RKO (cell line): ENCODE measurements at places on chromosomes 1 and 21.

DNA sequence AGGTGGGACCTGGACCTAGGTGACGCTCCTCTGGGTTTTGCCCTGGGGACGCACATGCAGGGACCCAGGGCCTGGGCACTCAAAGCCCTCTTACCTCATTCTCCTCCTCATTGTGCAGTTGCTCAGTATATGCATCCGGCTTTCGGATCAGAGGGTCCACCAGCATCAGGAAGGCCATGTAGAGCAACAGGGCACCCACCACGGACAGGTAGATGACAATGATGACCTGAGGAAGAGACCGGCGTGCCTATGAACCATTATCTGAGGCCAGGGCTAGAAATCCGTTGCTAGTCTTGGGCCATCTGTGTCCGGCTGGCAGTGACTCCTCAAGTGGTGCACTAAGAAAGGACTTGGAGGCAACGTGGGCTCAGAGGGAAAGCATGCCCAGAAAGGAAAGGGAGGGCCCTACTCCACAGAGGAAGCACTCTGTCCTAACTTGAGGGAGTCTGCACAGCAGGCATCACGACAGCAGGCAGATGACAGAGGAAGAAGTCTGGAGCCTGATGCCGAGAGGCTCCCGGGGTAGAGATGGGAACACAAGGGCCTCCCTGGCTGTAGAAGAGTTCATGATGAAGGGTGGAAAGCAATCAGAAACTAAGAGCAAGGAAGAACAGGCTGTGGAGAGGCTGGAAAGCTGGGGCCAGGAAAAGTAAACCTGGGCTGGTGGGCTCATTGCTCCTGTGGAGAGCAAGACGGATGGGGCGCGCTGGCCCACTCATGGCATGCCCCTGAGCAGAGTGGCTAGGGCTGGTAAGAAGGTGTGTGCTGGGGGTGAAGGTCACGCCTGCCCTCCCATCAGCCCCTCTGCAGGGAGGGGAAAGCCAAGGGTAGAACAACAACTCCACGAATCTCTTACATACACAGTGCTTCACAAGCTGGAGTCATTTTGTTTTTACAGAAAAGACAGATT is 10.3 kb downstream of the TMEM9 start:
- no peak for DNase-seq

DNA sequence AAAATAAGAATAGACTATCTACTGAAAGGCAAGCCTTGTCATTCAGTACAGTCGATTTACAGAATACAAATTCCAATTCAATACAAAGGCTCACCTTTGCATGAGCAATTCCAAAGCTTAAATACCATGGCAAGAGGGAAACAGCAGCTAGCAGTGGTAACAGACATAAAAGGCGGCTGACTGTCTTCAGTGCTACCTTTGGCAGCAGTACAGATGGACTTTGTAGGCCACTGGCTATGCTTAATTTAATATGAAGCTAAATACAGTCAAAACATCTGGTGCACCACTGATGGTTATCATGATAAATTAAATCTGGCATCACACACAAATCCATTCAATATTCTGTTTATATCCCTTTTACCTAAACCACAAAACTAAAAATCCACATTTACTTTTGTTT is 62.4 kb downstream of the RERE start:
- DNase-seq: no peak

GRCh38 chr1:234745276-234745675 is 135.3 kb upstream of the IRF2BP2 start:
- no peak for DNase-seq

DNA sequence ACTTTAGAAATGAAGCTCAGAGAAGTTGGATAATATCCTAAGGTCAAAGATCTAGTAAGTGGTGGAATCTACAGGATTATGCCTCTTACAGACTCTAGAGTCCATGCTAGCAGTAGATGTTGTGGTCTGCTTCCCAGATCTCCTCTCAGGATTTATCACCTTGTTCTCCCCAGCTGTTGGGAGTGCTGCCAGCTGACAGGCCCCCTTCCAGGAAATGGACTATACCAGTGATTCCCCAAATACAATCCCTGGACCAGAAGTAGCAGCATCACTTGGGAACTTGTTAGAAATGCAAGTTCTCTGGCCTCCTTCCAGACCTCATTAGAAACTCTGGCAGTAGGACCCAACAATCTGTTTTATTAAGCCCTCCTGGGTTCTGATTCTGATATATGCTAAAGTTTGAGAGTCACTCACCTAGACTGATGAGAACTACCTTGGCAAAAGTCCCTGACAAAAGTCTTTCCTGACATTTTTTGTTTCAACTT is 24.5 kb upstream of the NTNG1 start:
- DNase-seq: no peak

DNA sequence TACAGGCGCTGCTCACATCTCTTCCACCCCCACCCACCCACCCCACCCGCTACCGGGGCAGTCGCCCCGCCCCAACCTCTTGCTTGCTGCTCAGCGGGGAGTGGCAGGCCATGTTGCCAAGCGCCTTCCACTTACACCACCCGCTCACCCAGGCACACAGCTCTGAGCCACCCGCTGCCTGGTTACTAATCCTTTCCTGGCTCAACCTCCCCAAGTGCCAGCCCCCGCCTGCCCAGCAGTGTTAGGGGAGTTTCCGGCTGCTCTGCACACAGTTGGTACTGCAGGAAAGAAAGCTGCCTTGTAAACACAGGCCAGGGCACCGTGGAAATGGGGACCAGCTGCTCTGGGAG is 56.2 kb downstream of the LACTBL1 start:
- no peak for DNase-seq

DNA sequence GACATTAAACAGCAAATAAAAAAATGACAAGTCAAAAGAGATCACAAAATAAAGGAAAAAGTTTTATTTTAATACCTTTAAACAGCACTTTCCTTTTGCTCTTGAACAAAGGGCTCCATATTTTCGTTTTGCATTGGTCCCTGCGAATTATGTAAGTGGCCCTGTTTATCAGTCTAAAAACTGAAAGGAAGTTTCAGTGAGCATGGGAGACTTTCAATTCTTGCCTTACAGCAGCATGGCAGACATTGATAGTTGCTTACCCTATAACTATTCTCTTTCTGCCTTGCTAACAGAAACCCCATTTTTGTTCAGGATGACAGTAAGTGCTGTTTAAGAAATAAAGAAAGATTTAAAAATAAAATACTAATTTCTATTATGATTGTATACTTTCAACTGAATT is 5.2 kb upstream of the SH3GLB1 start:
- no peak for DNase-seq

GRCh38 chr1:113396585-113396984 is 6.3 kb downstream of the MAGI3 start:
- peak; percentile 78 for DNase-seq

GRCh38 chr1:50971748-50972305 is 1.8 kb downstream of the CDKN2C start:
- no peak for DNase-seq

DNA sequence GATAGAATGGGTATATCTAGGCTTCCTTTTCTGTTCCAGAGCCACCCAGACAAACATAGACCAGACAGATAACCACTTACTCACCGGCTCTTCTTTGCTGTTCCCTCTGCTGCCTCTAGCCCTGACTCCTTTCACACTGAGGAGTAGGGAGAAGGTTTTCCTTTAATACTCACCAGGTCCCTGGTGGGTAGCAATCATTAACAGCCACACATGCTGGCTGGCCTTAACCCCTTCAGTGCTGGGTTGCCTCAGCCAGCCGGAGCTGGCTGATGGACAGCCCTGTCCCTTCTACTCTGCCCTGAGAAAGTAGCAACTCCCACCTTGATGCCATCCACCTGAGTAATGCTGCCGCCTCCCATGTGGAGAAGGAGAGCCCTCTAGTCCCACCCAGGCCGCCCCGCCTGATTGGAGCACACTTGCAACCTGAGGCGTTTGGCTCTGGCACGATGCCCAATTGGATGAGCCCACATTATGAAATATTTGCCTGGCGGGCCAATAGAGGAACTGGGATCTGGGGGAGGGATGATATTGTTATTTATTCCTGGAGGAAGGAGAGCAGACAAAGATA is 71.6 kb downstream of the PLEKHA6 start:
- no peak for DNase-seq

DNA sequence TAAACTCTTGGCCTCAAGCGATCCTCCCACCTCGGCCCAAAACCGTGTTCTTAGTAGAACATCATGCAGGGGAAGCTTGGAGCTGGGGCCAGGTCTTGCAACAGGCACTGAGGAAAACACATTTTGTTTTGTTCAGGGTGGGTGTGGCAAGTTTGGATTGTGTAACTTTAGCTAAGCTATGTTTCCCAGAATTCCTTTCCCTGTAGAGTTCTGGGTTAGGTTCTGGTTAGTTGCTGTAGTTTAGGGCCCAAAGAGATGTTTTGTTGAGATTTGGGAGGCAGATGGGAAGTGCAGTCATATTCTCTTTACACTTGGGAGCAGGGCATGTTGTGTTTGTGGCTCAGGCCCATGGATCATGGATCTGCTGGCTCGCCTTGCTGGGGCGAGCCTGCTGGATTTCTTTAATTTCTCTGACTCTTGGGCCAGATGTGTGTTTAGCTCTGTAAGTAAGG is 24.0 kb downstream of the PLA2G5 start:
- DNase-seq: no peak

GRCh38 chr1:173295995-173296394 is 88.9 kb upstream of the TNFSF4 start:
- DNase-seq: no peak

- no peak for DNase-seq
Measured at GRCh38 chr1:241738284-241739078, 86.4 kb downstream of the WDR64 start.

DNA sequence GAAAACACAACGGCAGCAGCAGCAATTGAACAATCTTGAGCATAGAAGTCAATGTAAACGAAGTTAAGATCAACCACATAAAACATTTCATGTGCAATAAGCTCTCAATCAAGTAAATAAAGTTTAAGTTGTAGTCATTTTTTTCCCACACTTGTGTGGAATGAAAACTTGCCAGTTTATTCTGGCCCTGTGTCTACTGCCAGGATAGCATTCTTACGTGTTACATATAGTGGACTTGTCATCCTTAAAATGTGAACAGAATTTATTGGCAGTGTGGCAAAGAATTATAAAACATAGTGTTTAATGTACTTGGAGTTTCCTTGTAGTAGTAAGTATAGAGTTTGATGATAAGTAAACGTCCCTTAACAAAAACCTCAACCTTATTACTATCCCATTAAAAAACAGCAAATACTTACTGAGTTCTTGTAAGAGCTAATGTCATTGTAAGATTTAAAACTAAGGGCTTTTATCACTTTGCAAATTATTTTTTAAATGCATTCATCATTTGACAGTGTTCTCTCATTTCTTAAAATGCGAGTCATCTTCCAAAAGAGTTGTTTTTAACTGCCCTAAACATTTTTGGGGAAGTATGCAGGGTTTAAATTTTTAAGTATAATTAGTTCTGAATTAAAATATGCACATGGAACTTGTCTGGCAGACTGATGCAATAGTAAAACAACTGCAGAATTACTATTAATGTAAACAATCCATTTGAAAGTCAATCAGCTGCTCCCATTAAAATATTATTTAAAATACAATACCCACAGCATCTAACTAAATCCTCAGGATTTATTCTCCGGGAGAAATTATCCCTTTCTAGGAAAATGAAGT is 7.9 kb downstream of the COX20 start:
- no peak for DNase-seq

DNA sequence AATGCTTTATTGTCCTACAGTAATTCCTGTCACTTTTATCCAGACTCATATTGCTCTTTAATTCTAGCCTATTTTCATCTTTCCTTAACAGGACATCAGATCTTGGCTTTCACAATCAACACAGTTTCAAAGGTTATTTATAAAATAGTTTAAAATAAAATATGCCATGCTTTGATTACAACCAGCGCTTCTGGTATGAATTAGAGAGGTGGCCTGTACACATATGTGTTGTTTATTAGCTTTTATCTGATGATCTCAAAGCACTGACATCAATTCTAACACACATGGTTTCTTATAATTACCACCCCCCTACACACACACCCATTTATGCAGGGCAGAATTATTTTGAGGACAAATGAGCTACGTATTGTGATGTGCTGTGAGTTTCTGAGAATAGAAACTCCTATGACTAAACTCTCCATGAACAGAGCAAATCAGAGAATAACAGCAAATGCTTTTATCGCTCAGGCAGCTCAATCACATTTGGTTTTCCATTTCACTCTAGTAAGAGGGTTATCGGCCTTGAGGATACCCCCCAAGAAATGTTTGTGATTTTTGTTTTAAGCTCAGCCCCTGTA is 18.0 kb downstream of the CD247 start:
- no peak for DNase-seq

DNA sequence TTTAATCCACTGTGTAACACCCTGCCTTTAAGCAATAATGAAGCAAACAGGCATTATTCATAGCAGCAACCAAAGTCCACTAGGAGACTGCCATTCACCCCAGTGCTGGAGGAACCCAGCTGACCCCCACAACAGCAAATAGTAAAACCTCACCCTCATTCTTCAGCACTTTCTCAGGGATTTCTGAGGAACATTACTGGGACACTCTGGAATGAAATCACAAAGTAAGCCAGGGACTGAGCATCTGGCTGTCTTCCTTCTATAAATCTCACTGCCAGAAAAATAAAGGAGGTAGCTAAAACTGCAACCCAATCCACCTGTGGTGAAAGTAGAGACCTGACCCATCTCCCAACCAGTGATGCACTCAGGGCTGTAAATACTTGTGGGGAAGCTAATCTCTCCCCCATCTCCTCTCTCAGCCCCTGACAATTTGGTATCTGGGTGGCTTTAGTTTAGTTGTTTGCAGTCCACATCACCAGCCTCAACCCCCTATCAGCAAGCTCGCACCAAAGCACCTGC is 47.1 kb downstream of the COL6A1 start:
- no peak for DNase-seq

DNA sequence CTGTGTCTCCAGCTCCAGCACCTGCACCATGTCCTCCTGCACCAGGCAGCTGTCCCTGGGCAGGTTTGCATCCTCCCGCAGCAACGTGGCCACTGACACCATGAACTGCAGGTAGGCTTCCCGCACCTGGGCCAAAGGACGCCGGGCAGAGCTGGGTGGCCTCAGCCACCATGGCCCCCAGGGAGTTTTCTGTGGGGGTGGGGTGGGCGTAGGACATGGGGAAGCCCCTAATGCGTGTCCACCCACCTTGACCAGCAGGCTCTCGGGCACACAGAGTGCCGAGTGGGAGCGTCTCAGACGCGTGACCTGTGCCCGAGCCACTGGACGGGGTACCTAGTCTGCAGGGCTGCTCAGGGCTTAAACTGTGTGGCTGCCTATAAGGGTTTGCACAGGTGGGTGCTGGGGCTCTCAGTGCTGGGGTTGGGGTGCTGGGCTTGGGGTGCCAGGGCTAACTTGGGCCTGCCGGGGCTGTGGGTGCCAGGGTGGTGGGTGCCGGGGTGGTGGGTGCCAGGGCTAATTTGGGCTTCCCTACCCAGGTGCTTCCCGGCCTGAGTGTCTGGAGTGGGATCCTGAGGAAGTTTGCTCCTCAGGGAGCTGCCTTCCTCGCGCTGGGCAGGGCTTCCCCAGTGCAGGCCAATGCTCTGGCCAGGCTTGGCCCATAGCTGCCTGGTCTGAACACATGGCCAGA is 17.7 kb downstream of the PRXL2B start:
- DNase-seq: no peak

- no peak for DNase-seq
Measured at GRCh38 chr1:222600281-222600680, 10.5 kb upstream of the TAF1A start.

GRCh38 chr1:58739856-58740466 is 40.1 kb upstream of the MYSM1 start:
- peak; percentile 80 for DNase-seq

GRCh38 chr1:173328961-173329360 is 121.8 kb upstream of the TNFSF4 start:
- no peak for DNase-seq
